ENCODE measurements at places on chromosomes 1 and 21.
A peak's percentile ranks its signal among the peaks of the same experiment; 100 is the strongest.

DNA sequence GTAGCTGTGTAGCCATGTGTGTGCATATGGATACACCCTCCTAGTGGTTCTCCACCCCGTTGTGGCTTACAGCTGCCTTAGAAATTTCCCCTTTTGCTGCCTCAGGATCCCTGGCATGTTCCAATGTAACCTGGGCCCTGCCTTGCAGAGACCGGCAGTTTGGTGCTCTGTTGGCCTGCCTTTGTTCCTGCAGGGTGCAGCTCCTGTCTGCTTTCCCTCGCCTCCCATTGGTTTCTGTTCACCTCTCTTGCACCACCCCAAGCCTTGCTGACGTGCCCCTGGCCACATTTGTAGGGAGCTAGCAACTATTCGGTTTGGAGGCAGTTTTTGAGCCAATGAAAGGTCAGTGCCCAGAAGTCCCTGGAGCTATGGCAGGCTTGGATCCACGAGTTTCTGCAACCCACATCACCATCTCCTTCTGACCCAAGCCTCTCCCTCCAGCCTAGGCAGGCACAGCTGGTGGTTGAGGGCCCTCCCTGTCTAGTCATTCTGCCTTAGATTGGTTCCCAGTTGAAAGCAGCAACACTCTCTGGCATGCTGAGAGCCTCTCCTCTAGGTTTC lies 54.9 kb downstream of the MAB21L3 start:
- DNase-seq, result no peak

- DNase-seq, result no peak
These were observed 46.3 kb upstream of the SMYD2 start for GRCh38 chr1:214234635-214235025.

- DNase-seq, result no peak
These were observed 48.9 kb downstream of the PRDM15 start for GRCh38 chr21:41830145-41830707.

DNA sequence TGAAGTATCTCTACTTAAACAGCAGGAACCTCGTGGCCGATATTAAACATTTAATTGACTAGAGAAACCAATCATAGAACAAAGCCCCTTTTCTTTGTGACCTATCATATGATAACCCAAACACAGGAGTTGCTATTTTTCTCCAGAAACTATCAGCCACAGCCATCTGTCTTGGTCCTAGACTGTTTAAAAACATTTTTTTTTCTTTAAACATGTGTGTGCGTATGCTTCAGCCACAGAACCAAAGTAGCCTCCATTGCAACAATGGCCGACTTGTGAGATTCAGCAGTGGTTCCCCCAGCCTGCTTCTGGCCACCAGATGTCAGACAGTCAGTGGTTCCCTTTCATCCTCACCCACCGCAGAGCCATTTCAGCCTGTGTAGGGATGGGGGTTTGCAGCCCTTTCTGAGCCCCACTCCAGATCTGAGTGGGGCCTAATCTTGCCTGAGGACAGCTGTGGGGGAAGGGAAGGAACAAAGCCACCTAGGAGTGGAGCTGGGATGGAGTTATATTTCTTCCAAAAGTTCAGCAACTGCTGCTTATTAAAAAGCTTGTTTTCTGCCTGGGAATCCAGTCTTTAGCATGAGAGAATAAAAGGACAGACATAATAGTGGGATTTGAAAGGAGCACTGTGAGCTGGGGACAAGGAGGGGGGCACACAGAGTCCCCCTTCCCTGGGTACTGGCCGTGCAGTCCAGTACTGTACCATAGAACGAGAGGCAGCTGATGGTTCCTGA lies 11.7 kb upstream of the IGSF3 start:
- DNase-seq, result no peak

DNA sequence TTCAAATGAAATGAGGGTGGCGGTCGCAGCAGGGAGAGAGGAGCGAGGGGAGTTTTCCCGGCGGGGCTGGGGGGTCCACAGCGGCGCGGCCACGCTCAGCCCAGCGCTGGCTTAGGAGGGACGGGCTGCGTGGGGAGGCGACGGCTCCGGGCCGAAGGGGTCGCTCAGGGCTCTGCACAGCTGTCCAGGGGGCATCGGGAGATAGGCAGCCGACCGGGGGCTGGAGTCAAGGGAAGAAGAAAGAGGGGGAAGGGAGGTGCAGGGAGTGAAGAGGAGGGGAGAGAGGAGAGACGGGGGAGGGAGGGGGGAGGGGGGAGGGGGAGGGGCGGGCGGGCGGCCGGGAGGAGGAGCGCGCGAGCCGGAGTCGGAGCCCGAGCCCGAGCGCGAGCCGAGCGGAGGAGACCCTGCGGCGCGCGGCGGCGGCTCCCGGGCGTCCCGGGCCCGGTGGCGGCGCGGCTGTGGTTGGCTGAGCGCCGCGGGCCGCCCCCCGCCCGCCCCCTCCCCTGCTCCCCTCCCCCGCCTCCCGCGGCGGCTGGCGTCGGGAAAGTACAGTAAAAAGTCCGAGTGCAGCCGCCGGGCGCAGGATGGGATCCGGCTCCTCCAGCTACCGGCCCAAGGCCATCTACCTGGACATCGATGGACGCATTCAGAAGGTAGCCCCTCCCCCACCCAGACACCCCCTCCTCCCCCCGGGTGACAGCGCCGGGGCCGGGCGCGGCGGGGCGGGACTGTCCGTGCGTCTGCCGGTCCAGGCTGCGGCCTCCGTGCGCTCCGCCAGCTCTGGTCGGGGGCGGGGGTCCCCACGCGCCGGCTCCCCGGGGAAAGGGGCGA lies at the start of gene PDE9A:
PDE9A (plus strand) TSS at position 391 of the 831 bp plus-strand sequence; CDS start at position 585, 194 bp downstream.
- no peak for DNase-seq

GRCh38 chr1:206030714-206031113 lies 7.0 kb upstream of the CTSE start:
- peak; percentile 18 for DNase-seq

- peak; percentile 68 for DNase-seq
These were observed 43.4 kb downstream of the IGSF5 start for GRCh38 chr21:39788383-39788782.

DNA sequence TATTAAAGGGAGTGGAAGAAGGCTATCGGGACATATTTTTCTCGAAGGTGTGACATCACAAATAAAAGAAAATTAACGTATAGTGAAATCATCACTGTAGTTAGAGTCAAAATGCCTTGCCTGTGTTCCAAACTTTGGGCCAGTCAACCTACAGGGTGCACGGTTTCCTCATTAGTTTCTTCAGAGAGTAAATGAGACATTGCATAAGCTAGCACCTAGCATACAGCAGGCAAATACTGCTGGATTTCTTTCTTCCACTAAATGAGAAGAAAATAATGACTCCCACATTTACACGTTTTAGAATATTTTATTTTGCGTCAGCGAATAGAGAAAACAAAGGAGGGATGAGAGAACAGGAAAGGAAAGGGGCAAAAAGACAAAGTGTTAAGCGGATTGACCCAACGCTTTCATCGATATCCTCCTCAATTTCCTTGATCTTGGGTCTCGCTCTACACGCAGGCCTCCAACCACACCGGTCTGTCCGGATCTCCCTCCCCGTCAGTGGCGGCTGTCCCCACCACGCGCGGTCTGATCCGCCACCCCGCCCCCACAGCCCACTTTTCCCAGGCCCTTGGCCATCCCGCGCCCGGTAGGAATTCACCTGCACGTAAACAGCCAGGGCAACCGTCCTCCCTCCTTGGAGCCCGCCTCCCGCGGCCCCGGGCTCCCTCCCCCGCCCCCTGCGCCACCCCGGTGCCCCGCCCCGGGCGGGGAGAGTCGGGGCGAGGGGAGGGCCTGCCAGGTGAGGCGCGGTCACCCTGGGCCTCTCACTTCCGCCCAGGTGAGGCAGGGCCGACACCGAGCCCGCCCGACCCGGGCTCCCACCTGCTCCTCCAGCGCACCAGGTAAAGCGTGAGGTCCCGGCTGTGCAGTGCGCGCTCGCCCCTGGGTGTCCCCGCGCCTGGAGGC lies at the start of gene PATJ:
PATJ (plus strand) TSS at position 770 of the 909 bp plus-strand sequence. CDS start 20,413 bp downstream, outside the sequence.
- DNase-seq, result no peak

DNA sequence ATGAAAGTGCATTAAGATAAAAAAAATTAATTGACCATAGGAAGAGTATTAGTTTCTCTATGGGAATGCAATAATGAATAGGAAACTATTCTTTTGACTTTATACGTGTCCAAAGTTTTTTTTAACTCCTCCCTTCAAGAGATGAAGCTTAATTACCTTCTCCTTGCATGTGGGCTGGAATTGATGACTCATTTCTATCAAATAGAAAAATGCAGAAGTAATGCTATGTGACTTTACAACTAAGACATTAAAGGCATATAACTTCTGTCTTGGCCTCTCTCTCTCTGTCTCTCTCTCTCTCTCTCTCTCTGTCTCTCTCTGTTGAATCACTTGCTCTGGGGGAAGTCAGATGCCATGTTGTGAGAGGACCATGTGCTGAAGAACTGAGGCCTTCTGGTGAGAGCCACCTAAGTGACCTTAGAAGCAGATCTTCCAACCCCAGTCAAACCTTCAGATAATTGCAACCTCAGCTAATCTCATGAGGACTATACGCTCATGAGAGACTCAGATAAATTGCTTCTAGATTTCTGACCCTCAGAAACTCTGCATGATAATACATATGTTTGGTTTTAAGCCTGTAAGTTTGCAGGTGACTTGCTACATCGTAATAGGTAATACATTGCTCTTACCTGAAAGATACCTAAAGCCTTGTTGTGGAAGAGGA lies 414.2 kb downstream of the KCNT2 start:
- DNase-seq, result no peak

- no peak for DNase-seq
These were observed 129.6 kb upstream of the ATP1A1 start for GRCh38 chr1:116243333-116244054.

DNA sequence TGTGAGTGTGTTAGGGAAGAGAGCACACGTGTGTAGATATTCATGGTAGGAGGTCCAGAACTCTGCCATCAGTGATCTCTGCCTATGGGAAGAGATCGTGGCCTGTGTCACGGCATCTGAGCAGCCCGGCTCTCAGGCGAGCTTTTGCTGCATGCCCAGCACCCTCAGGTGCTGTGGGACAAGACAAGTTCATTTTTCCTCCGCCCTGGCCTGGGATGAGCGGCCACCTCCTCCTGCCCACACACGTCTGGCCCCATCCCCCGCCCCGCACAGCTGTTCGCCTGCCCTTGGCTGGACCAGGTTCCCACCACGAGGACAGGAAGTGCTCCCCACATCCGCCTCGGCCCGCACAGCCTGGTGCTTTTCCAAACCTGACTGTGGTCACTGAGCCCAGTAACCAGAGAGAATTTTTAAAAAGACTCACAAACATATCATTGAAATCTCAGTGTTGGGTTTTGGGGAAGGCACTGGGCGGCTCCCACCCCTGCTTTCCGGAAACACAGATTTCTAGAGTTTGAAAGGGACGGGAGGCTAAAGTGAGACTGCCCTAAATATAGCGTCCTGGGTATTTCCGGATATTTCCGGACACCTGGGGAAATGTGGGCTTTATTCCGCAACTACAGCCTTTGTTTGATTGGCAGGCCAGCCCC lies 18.0 kb downstream of the BMP8A start:
- DNase-seq, result no peak

Measured in fibroblast of skin of left quadriceps (primary cell).